Thoracic aorta (tissue), 2 donors: ENCODE measurements at places on chromosomes 6 and 20. TPM values are rescaled to one million over a fixed set of nuclear protein-coding genes. Genes with fewer than 3 reads are reported as not detected.

DNA sequence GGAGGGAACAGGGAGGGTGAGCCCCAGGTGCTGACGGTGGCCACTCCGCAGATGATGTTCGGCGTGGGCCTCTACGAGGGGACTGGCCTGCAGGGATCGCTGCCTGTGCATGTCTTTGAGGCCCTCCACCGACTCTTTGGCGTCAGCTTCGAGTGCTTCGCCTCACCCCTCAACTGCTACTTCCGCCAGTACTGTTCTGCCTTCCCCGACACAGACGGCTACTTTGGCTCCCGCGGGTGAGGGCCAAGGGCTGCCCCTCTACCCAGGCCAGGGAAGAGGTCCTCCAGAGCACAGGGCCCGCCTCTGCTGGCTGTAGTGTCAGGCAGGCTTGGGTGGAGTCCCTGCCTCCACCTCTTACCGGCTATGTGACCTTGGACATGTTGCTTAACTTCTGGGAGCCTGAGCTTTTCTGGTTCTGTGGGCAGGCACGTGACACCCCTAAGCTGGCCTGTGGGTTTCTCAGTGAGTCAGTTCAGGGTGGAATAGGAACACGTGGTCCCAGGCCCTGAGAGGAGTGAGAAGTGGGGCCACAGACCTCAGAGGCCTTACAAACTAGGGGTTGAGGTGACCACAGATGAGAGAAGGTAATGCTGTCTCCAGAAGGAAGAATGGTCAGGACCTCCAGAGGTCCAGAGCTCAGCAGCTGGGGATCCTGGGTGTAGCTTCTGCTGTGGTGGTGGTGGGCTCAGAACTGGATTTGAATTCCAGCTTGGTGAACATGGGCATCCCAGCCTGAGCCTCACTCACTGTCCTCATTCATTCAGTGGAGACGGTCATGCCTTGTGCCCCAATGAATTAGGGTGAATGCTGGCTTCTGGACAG is 11.9 kb downstream of the PCIF1 start:
- DNase-seq, result no peak
- H3K27me3 ChIP-seq, result no peaks in the 10 kb centered on the region

DNA sequence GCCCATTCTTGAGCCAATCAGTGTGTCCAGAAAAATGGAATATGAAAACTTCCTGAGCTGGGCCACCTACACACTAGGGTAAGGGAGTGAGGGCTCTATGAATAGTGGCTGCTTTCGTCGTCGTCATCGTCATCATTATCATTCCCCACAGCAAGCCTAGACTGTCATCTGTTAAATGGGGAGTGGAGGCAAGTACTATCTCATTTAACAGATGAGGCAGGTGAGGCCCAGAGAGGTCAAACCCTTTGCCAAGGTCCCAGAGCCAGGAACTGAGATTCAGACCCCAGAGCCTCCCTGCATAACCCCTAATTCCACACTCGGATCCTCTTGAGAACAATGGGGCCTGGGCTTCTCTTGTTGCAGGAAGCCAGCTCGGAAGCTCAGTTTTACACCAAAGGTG is 20.6 kb downstream of the BPIFB1 start:
- H3K4me3 ChIP-seq, result no peak overlapping the region
- no peak for DNase-seq
- H3K36me3 ChIP-seq, result no peaks in the 10 kb centered on the region

- H3K4me1 ChIP-seq, result peaks cover 9% of the 10 kb centered on the region
- H3K36me3 ChIP-seq, result no peaks in the 10 kb centered on the region
- H3K27me3 ChIP-seq, result no peaks in the 10 kb centered on the region
- H3K4me3 ChIP-seq, result no peak overlapping the region
These were observed 56.9 kb downstream of the PREX1 start for GRCh38 chr20:48770700-48771442.

GRCh38 chr20:36173451-36173933 is 19.0 kb downstream of the EPB41L1 start:
- no peak overlapping the region for H3K27ac ChIP-seq
- no peak overlapping the region for H3K4me3 ChIP-seq
- H3K27me3 ChIP-seq, result no peaks in the 10 kb centered on the region
- H3K4me1 ChIP-seq, result peaks cover 7% of the 10 kb centered on the region
- H3K36me3 ChIP-seq, result peaks cover 30% of the 10 kb centered on the region

GRCh38 chr6:35468980-35469750 is 964 bp downstream of the RPL10A start:
- H3K36me3 ChIP-seq, result peaks cover 21% of the 10 kb centered on the region
- DNase-seq, result no peak
- H3K27me3 ChIP-seq, result no peaks in the 10 kb centered on the region

DNA sequence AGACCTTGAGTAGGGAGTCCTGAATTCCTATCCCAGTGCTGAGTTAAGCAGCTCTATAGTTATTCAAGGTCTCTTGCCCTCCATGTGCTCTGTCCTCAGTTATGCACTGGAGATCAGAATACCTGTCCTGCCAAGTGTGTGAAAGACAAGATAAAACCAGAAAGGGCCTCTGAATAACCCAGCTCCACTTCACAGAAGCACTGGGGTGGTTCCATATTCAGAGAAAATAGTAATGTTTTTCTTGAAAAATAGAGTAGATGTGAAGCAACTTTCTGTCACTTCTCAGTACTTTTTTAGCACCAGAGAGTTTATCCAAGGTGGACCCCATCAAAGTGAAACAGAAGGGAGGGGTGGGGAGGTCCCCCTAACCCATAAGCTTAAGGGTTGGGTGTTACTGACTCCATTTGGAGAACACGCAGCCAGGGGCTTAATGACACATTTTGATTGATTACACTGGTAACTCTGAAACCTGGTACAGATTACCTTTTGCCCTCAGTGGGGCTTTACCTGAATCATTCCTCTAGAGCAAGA is 509.8 kb upstream of the JARID2 start:
- H3K4me3 ChIP-seq, result no peak overlapping the region
- H3K36me3 ChIP-seq, result no peaks in the 10 kb centered on the region
- no peak overlapping the region for H3K27ac ChIP-seq
- no peaks in the 10 kb centered on the region for H3K4me1 ChIP-seq
- DNase-seq, result no peak
- H3K27me3 ChIP-seq, result no peaks in the 10 kb centered on the region

Gene ELOVL2
- total RNA-seq, result 0.41 TPM

Gene SGK2
- total RNA-seq, result 11.6 TPM

GRCh38 chr6:111277819-111278218 is 190.5 kb downstream of the SLC16A10 start:
- H3K36me3 ChIP-seq, result peaks cover 23% of the 10 kb centered on the region
- no peaks in the 10 kb centered on the region for H3K4me1 ChIP-seq
- H3K27me3 ChIP-seq, result no peaks in the 10 kb centered on the region
- H3K27ac ChIP-seq, result no peak overlapping the region
- H3K4me3 ChIP-seq, result no peak overlapping the region
- no peak for DNase-seq

GRCh38 chr6:14912226-14912625 is 333.6 kb upstream of the JARID2 start:
- no peaks in the 10 kb centered on the region for H3K27me3 ChIP-seq
- H3K4me1 ChIP-seq, result no peaks in the 10 kb centered on the region
- H3K36me3 ChIP-seq, result no peaks in the 10 kb centered on the region
- no peak overlapping the region for H3K27ac ChIP-seq

DNA sequence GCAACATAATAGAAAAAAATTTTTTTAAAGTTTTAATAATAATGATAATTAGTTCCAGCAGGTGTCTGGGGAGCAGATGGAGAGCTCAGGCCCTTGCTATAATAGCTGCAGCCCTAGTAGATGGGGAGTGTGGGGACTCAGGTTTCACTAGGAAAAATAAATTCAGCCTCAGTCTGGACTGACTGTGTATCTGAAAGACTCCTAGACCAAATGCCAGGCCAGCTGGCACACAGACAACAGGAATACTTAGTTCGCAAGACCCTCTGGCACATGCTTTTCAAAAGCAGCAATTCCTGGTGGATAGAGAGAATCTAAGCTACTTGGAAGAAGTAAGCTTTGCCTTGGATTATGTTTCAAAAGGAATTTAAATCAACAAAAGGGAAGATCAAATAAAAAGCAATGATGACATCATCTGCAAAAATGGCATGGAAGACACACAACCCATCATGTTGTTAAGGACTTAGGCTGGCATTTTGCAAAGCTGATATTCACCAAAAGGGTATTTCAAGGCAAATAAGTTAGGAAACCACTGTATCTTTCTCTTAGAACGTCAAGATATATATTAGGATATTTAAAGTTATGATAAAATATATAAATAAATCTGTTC is 107.8 kb downstream of the RNGTT start:
- no peaks in the 10 kb centered on the region for H3K27me3 ChIP-seq
- no peak for DNase-seq
- H3K36me3 ChIP-seq, result no peaks in the 10 kb centered on the region
- peaks cover 4% of the 10 kb centered on the region for H3K4me1 ChIP-seq
- no peak overlapping the region for H3K4me3 ChIP-seq

Gene OR2H1
- total RNA-seq, result not detected

DNA sequence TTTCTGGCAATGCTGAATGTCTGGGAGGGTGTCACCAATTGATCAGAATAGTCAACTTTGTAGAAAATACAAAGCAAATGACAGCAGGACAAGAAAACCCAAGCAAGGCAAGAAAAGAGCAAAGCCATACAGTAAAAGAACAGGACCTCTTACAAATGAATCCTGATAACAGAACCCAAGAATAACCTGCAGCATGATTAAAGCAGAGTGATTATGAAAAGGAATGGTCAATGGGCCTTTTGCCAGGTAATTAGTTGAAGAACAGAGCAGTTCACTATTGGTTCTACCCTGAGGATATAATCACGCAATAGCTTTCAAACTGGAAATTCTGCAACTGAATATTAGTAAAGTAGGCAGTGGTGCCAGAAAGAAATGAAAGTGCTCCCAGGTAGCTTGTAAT is 319.8 kb downstream of the FRK start:
- no peak for DNase-seq
- H3K4me3 ChIP-seq, result no peak overlapping the region
- H3K4me1 ChIP-seq, result no peaks in the 10 kb centered on the region
- no peak overlapping the region for H3K27ac ChIP-seq
- no peaks in the 10 kb centered on the region for H3K36me3 ChIP-seq

GRCh38 chr6:143894655-143895054 is 30.4 kb downstream of the ZC2HC1B start:
- no peak overlapping the region for H3K27ac ChIP-seq
- H3K4me1 ChIP-seq, result no peaks in the 10 kb centered on the region
- no peak for DNase-seq
- H3K27me3 ChIP-seq, result no peaks in the 10 kb centered on the region
- no peak overlapping the region for H3K4me3 ChIP-seq

GRCh38 chr6:146892613-146893401 is 294.0 kb downstream of the ADGB start:
- H3K27me3 ChIP-seq, result no peaks in the 10 kb centered on the region
- no peak for DNase-seq
- H3K4me3 ChIP-seq, result no peak overlapping the region
- no peaks in the 10 kb centered on the region for H3K36me3 ChIP-seq
- H3K27ac ChIP-seq, result no peak overlapping the region
- no peaks in the 10 kb centered on the region for H3K4me1 ChIP-seq

DNA sequence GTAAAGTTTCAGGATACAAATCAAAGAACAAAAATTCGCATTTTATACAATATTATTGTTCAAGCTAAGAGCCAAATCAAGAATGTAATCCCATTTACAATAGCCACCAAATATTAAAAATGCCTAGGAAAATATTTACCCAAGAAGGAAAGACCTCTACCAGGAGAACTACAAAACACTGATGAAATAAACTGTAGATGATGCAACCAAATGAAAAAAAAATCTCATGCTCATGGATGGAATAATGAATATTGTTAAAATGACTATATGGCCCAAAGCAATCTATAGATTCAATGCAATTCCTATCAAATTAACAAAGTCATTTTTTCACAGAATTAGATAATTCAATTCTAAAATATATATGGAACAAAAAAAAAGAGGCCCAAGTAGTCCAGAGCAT is 708.8 kb upstream of the MAN1A1 start:
- no peaks in the 10 kb centered on the region for H3K36me3 ChIP-seq
- H3K27me3 ChIP-seq, result no peaks in the 10 kb centered on the region
- H3K4me1 ChIP-seq, result no peaks in the 10 kb centered on the region
- DNase-seq, result no peak
- H3K27ac ChIP-seq, result no peak overlapping the region
- no peak overlapping the region for H3K4me3 ChIP-seq

Gene RIN2
- total RNA-seq, result 121 TPM

Gene MLN
- total RNA-seq, result not detected

DNA sequence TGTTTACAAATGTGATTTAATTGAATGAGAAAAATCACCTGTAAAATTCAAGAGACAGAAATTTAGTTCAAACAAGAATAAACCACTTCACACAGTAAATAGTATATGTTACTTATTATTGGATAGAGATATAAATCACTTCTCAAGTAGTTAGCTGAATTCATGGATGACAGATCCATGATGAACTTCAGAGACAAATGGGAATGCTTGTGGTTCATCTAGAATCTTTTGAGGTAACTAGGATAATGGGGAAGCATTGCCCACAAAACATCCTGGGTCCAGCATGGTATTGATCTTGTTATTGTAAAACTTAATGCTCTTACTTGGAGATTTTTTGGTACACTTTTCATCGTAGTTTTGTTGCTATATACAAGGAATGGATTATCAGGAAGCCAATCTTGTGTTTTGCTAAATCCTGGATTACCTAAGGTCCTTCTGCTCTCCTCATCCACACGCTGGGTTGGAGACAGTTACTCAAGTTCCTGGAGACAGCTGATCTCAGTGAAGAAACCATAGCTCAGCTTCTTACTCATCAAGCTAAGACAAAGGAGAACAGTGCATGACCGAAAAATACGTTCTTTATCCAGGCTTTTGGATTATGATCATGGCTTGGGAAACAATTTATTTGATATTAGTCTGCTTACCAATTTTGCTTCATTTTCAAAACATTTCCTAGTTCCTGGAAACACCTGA is 142.5 kb upstream of the PREP start:
- H3K27ac ChIP-seq, result no peak overlapping the region
- DNase-seq, result no peak
- no peaks in the 10 kb centered on the region for H3K4me1 ChIP-seq

DNA sequence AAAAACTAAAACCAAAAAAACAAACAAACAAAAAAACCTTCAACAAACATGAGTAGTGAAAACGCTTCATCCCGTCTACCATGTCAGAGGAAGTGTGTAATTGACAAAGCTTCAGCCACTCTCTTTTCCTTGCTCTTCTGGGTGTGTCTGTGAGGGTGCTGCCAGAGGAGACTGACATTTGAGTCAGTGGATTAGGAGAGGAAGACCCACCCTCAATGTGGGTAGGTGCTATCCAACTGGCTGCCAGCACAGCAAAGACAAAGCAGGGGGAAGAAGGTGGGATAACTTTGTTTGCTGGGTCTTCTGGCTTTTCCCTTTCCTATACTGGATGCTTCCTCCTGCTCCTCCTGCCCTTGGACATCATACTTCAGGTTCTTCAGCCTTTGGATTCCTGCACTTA is 145.6 kb downstream of the TASP1 start:
- H3K27me3 ChIP-seq, result no peaks in the 10 kb centered on the region
- H3K27ac ChIP-seq, result peak overlapping the region; percentile 19
- H3K36me3 ChIP-seq, result no peaks in the 10 kb centered on the region

DNA sequence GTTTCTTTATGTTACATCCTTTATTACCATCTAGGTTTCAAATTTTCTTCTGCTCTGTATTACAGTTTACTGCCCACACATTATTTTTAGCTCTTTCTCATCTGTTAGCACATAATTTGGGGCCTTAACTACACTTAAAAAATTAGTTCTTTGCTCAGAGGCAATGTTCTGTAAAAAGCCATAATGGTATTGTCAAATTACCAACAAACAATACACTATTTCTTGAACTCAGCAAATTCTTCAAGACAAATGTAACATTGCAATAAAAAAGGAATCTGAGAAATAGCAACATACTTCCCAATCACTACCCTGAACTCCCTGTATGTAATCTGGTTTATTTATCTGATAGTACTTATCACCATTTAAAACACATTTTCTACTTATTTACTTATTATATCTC is 448.6 kb upstream of the OPRM1 start:
- H3K4me3 ChIP-seq, result no peak overlapping the region
- H3K36me3 ChIP-seq, result no peaks in the 10 kb centered on the region
- H3K4me1 ChIP-seq, result peaks cover 8% of the 10 kb centered on the region
- H3K27me3 ChIP-seq, result no peaks in the 10 kb centered on the region
